ENCODE measurements at places on chromosomes 3 and 15.

GRCh38 chr3:190545191-190545590, 31.3 kb downstream of the IL1RAP start:
- no peak for DNase-seq

- no peak for DNase-seq
Observed at GRCh38 chr3:7512048-7512447, 651.1 kb downstream of the GRM7 start.

DNA sequence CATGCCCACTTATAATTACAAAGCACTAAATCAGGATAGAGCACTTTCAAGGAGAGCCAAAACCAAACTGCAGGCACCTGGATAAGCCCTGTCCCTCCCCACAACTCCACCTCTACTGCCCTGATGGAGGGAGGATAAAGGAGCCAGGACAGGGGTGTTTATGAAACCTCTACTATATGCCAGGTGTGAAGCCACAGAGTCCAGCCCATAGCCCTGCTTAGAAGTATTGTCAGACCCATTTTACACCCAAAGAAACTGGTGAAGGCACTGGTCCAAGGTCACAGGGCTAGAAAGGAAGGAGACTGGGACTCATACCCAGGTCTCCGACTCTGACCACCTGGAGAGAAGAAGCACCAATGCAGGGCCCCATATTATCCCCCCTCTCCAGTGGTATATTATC, 48.7 kb downstream of the SH3BP5 start:
- no peak for DNase-seq

DNA sequence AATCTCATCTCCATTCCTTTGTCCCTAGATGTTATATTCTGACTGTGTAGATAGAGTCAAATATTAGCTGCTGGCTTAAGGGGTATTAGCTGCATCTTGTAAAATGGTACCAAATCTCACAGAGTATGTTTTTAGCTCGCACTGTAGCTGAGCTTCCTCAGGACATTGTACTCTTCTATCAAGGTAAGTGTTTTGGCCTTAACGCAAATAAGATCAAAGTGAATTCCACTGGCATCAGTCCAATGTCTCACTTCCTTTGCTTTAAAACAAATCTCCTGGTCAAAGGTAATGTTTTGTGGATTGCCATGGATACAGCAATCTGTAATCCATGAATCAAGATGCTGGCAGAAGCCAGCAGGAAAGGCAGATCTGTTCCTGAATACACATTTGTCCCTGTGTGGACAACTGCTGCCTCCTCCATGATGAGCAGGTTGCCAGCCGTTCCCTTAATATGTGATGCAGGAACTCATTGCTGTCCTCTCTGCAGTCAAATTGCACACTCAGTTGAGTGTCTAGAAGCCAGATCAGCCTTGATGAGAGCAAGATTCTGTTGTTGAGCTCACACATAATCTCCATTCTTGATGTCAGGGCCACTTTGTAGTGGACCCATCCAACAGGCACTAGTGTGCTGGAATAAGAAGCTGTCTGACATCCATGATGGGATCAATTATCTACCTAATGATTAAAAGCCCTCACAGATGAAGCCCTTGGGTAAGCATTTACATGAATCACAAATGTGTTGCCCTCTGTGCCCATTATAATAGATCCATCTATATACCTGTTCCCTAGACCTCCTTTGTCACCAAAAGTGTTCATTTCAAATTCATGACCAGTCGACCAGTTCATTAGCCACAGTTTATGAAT, 96.6 kb upstream of the AGTR1 start:
- DNase-seq, result no peak

GRCh38 chr3:185416513-185416912, 53.6 kb downstream of the MAP3K13 start:
- DNase-seq, result no peak

GRCh38 chr3:40800343-40800742, 275.6 kb downstream of the ZNF621 start:
- DNase-seq, result no peak

DNA sequence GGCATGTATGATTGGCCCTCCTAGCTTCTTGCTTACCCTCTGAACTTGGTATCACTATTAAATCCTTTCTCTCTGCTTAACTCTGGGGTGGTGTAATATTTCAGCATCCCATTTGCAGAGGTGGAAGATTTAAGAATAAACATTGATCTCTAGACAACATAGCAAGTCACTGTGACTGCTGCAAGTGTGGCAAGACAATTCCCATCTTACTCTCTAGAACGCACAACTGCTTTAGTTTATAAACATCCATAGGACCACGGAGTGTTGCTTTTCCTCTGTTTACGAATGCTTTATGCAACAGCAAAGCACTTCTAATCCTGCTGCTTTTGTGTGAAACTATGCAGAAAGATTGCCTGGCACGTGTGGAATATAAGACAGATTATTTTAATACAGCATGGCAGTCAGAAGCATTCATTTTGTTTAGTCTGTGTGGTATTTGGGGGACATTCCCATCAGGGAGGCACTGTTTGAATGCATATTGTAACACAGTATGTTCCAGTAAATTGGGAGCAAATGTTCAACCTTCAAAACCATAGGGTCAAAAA, 338.9 kb upstream of the TMCO5A start:
- DNase-seq, result no peak

- no peak for DNase-seq
Observed at GRCh38 chr3:127679534-127680145, 6.9 kb downstream of the ABTB1 start.

DNA sequence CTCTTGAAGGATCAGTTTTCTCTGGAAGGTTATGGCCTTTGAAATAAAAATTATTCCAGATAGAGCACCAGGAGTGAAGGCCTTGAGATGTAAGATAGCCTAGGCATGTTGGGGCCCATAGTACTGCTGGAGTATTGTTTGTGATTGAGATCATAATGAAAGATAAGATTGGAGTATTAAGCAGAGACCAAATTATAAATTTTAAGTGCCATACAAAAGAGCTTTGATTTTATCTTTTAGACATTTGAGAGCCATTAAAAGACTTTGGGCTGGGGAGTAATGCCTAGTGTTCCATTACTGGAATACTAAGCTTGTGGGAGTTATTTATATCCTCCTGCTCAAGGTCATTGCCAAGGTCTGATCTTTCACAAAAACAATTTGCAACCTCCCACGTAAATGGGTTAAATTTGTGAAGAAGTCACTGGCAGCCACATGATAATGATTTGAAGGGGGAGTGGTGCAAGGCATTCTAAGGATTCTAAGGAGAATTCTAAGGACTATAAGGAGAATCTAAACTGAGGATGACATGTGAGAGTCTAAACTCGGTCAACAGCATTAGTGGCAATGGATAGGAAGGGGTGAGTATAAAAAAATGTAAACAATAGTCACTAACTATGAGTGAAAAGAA, 12.8 kb downstream of the ELL3 start:
- no peak for DNase-seq

GRCh38 chr15:38961931-38962330, 397.3 kb upstream of the RASGRP1 start:
- DNase-seq, result no peak

DNA sequence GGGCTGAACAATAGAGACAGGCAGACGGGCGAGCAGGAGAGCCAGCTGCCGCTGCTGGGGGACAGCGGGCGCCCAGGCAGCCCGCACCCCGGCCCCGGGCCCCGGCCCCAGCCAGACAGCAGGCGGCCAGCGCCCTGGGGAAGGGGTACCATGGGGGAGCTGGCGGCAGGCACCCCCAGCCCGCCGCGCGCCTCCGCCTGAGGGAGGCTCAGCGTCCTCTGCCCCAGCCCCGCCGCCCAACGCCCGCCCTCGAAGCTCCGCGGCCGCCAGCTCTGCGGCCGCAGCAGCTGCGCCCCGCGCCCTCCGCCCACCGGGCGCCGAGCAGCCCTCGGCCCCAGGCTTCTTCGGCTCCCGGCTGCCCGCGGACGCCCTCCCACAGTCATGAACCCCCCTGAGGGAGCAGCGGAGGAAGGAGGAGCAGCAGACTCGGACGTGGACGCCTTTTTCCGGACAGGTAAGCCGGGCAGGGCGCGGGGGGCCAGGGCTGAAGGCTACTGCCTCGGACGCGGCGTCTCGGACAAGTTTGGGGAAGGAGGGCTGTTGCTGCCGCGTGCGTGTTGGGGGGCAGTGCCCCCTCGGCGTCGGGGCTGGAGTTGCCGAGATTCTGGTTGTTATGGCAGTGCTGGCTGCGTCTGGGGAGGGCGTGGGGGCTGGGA, 41.6 kb upstream of the ROPN1 start:
- no peak for DNase-seq

GRCh38 chr15:77846360-77846759, 213.6 kb upstream of the LINGO1 start:
- no peak for DNase-seq

DNA sequence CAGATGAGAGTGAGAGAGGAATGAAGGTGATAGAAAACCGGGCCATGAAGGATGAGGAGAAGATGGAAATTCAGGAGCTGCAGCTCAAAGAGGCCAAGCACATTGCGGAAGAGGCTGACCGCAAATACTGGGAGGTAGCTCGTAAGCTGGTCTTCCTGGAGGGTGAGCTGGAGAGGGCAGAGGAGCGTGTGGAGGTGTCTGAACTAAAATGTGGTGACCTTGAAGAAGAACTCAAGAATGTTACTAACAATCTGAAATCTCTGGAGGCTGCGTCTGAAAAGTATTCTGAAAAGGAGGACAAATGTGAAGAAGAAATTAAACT, 88.9 kb downstream of the EOMES start:
- DNase-seq, result no peak

All from stimulated activated CD8-positive, alpha-beta memory T cell treated with anti-CD3 and anti-CD28 coated beads, Interleukin-7, amount 100 ng/mL, for 4 hours (primary cell).